Dorsolateral prefrontal cortex (tissue), 122 donors: ENCODE measurements at places on chromosomes 16 and 17. TPM values are rescaled to one million over a fixed set of nuclear protein-coding genes. Genes with fewer than 3 reads are reported as not detected.

The BAIAP3 gene
- total RNA-seq = 112 TPM

The SLC47A1 gene
- 2.9 TPM for total RNA-seq

The MYOCD gene
- total RNA-seq = 0.36 TPM

The RNF40 gene
- total RNA-seq = 115 TPM

The NOL3 gene
- total RNA-seq = 42.1 TPM

The PLA2G10 gene
- total RNA-seq = not detected

The HEXD gene
- 27.7 TPM for total RNA-seq

The ABCA9 gene
- total RNA-seq = 13.2 TPM

The ZNF830 gene
- 13.0 TPM for total RNA-seq

The CES1 gene
- total RNA-seq = not detected

The DRC3 gene
- 8.6 TPM for total RNA-seq

The MYH8 gene
- total RNA-seq = not detected

The PRDM7 gene
- total RNA-seq = not detected

The PPM1D gene
- 12.2 TPM for total RNA-seq

The TPSB2 gene
- total RNA-seq = not detected

The MAF gene
- total RNA-seq = 29.2 TPM

The CHST4 gene
- total RNA-seq = not detected

The LITAFD gene
- not detected for total RNA-seq

The SNF8 gene
- 65.8 TPM for total RNA-seq

The ZNF423 gene
- 21.0 TPM for total RNA-seq

The SLC12A4 gene
- 42.1 TPM for total RNA-seq

The CCDC144A gene
- total RNA-seq = 45.8 TPM

The CDRT4 gene
- total RNA-seq = 15.3 TPM

The RRAD gene
- total RNA-seq = 1.4 TPM

The LRRC3C gene
- not detected for total RNA-seq

The MPV17L gene
- 14.4 TPM for total RNA-seq

The SERPINF2 gene
- total RNA-seq = 2.6 TPM

The OSGIN1 gene
- 4.3 TPM for total RNA-seq

The SLFN13 gene
- total RNA-seq = 3.4 TPM

The RMI2 gene
- total RNA-seq = 1.5 TPM
